ENCODE measurements at places on chromosomes 7 and 10. TPM values are rescaled to one million over a fixed set of nuclear protein-coding genes. Genes with fewer than 3 reads are reported as not detected.
A peak's percentile ranks its signal among the peaks of the same experiment; 100 is the strongest.

- no peak for DNase-seq
These were observed 387.0 kb upstream of the SEMA3D start for GRCh38 chr7:85573844-85574243.

The CTAGE15 gene
- total RNA-seq, result 2.0 TPM

DNA sequence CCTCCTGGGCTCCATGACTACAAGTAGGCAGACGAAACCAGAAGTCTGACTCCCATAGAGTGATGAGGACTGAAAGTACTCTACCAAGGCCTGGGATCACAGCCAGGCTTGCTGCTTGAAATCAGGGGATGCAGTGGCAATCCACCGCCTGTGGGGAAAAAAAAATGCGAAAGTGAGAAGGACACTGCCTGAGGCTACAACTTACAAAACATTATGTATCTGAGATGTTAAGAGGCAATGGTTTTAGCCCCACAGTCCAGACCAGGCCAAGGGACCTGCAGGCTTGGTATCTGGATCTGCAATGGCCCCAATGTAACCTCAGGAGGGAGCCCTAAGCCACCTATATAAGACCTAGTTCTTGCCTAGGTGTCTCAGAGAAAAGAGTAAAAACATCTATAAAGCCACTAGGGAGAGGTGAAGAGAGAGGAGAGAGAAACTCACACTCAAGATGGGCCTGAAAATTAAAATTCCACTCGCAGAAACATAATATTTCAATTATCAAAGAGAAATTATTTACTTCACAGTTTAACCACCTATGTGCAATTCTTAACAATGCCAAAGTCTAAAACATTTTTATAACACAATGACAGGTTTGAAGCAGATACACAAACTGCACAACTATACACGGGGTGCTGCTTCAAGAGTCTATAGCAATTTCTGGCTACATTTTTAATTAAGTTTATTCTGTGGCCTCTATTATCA, 13.9 kb downstream of the DNAJC1 start:
- DNase-seq, result peak; percentile 26

The PLEKHA1 gene
- total RNA-seq, result 34.8 TPM

The TYW1B gene
- 8.9 TPM for total RNA-seq

- no peak for DNase-seq
These were observed 474.2 kb downstream of the ADRA2A start for GRCh38 chr10:111551001-111551400.

DNA sequence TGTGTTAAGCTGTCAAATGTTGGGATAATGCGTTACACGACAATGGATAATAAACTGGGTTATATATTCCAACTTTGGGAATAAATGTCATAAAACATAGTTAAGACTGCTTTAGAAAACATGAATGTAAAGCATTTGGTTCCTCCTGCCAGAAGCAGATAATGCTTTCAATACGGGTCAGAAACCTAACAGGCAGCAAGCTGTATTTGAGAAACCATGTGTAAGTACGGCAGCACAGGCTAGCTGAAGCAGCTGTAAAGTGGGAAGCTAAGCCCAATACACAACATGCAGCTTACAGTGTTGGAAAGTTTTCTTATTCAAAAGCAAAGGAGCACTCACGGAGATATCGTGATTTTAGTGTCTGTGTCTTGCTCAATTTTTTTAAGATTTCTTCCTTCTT, 46.5 kb downstream of the MALSU1 start:
- no peak for DNase-seq

GRCh38 chr10:65423043-65423442, 1502.8 kb upstream of the LRRTM3 start:
- DNase-seq, result no peak

The CPED1 gene
- total RNA-seq, result 15.9 TPM

The ZNF479 gene
- not detected for total RNA-seq

The PCLO gene
- total RNA-seq, result 8.8 TPM

GRCh38 chr7:130719541-130719940, 14.5 kb downstream of the KLF14 start:
- no peak for DNase-seq

The OR6V1 gene
- total RNA-seq, result not detected

The CTTNBP2 gene
- total RNA-seq, result 1.8 TPM

DNA sequence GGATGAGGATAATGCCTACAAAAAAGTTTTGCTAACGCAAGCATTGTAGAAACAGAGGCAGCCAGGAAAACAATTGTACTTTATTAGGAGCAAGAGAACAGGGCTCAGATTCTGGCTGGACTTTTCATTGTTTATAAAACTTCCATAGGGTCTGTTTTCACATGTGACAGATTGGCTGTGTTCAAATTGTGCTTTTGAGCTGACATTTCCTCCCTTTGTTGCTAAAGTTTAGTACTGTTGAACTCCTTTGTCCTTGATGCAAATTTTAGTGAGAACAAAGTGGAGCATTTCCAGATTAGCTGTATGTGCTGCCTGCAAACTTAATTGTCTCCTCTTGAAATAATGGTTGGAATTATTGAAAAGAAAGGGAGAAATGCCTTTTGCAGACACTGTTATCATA, 221.0 kb upstream of the FZD1 start:
- no peak for DNase-seq

The CALML3 gene
- 0.11 TPM for total RNA-seq

GRCh38 chr10:126518218-126519080, 130.2 kb upstream of the ADAM12 start:
- DNase-seq, result no peak

- DNase-seq, result no peak
These were observed 46.3 kb upstream of the TM9SF3 start for GRCh38 chr10:96632974-96633710.

- DNase-seq, result no peak
These were observed 1050.6 kb downstream of the GRM8 start for GRCh38 chr7:126202177-126202576.

GRCh38 chr10:96712662-96713271, 7.5 kb downstream of the PIK3AP1 start:
- no peak for DNase-seq

DNA sequence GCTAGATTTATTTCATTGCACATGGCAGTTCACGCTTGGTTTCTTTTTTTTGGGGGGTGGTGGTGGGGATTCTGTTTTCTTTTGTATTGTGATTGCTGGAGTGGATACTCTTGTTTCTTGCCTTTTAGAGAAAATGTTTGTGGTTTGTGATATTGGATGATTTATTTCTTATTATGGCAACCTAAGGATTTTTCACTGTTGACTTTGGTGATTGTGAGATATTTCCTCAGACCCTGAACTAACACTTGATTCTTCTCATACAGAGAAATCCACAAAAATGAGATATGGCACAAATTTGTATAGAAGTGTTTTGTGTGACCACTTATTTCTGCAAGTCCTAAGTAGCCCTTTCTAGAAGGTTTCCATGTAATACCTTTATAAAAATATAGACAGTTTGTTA, 871.1 kb downstream of the LRMDA start:
- DNase-seq, result no peak

The NMT2 gene
- total RNA-seq, result 12.4 TPM

GRCh38 chr10:50260791-50261281, 9.5 kb upstream of the ASAH2 start:
- no peak for DNase-seq

The GPR15LG gene
- total RNA-seq, result 515 TPM

The PNLIPRP3 gene
- not detected for total RNA-seq

DNA sequence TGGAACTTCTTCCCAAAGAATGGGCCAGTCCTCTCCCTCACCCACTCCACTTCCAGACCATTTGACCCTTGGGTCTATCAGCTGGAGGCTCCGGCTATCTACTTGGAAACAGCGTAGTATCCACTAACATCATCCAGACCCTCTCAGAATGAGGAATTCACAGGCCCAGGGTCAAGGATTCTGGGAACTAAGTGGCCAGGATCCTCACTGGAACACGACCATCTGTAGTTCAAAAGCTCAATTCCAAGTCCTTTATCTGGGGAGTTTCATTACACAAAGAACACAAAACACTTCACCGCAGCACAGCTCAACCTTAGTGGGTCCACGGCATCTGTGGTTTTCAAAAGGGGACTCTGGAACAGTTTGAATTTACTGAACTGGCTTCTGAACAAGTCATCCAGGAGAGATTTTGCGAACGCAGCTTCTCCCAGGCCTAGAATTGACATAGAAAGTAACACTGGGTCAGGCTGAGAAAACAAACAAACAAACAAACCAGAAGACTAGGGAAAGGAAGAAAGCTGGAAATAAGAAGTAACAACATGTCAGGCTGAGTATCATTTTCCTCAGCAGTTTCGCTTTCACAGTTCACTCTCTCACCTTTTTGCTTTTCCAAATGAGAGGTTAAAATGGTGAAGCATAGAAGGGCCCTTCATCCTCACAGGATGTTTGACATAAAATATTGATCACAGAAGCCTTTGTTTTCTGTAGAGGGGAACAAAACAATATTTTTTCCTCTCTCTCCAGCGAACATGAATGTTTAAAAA, 57.6 kb upstream of the USP6NL start:
- DNase-seq, result no peak

- peak; percentile 58 for DNase-seq
These were observed at the start of gene GATA3 for GRCh38 chr10:8054494-8055407. GATA3 (plus strand) TSS chr10:8054688; CDS start chr10:8055656, 968 bp downstream.

DNA sequence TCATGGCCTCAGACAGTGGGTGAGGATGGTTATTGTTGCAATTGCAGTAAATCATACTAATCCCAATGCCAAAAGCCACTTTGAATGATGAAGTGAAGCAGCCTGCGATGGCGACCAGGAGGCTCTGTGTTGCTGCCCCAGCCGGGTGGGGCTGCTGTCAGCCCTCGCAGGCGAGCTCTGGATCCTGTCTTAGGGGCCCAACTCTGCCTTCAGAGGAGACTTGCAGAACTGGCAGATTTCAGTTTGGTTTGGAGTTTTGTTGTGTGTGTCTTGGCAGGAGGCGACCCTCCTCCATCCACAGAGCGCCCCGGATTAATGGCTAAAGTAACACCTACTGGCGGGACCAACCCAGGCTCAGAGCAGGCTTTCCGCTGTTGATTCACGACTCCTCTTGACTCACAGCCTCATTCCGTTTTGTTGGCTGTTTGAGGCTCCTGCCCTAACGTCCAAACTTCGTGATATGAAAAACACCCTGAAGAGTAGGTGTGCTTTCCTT, 67.9 kb upstream of the BMPER start:
- DNase-seq, result peak; percentile 23

- DNase-seq, result no peak
These were observed 213.7 kb downstream of the FOXP2 start for GRCh38 chr7:114628362-114628761.

The DENND2A gene
- total RNA-seq, result 9.2 TPM

- no peak for DNase-seq
These were observed 691.0 kb upstream of the LRRTM3 start for GRCh38 chr10:66234872-66235271.

GRCh38 chr7:30154111-30154587, 19.4 kb downstream of the MTURN start:
- DNase-seq, result no peak

DNA sequence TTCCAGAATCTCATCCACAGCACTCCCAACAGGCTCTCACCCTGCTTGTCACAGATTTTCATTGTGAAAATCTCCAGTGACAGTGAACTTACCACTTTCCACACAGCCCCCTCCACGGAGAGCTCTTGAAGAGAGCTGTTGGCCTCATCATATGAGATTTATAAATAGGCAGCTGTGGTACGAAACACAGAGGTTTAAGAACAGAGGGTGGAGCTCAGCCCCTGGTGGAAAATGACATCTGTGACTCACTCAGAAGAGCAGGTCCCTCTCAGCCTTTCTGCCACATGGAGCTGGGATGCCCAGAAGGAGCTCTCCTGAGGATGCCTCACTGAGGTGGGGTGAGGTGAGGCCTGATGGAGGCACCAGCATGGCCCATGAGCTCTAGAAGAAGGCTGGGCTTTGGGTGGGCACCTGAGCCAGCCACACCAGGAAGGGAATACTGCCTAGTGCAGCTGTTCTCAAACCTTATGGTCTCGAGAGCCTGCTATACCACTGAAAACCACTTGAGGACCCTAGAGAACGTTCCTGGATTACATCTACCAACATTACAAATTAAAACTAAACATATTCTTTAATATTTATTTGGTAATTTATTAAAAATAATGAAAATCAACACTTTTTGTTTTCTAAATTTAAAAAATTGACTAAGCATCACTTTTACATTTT, 25.8 kb upstream of the EEPD1 start:
- no peak for DNase-seq

GRCh38 chr7:30841025-30841735, 70.0 kb downstream of the MINDY4 start:
- no peak for DNase-seq

GRCh38 chr10:80538481-80539185, 931 bp downstream of the SH2D4B start:
- DNase-seq, result peak; percentile 12

Data from colonic mucosa (tissue), 4 donors.